ENCODE measurements at places on chromosomes 2 and 18. TPM values are rescaled to one million over a fixed set of nuclear protein-coding genes. Genes with fewer than 3 reads are reported as not detected.

- no peak for DNase-seq
Measured at GRCh38 chr2:70094978-70095719, 7.9 kb downstream of the PCBP1 start.

DNA sequence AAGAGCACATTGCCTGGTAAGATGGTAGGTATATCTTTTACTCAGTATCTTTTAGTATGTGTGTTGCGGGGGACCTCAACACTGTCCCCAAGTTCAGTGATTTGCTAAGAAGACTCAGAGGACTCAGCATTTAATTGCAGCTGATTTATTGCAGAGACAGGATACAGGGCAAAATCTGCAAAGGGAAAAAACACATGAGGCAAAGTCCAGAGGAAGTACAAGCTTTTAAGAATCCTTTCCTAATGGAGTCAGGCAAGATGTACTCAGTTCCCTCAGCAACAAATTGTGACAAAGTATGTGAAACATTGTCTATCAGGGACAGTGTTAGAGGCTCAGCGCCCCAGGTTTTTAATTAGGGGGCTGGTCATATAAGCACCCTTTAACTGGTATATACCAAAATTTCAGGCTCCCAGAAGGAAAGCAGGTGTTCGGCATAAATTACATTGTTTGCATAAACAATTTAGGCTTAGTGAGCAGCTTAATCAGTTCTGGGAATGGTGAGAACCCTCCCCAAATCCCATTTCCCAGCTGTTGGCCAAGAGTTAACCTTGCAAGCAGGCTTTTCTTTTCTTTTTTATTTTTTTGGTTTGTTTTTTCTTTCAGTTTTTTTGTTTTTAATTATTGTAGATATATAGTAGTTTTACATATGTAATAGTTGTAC is 41.7 kb downstream of the RAB3GAP1 start:
- DNase-seq = no peak

DSG1 gene
- total RNA-seq = not detected

VIT gene
- total RNA-seq = not detected

CAPG gene
- 78.6 TPM for total RNA-seq

GRCh38 chr2:185208261-185208660 is 530.3 kb upstream of the FSIP2 start:
- DNase-seq = peak; percentile 23
